ENCODE measurements at places on chromosomes 4 and X.

- DNase-seq, result no peak
Measured at GRCh38 chrX:10636337-10636736, 16.0 kb upstream of the MID1 start.

- DNase-seq, result no peak
Measured at GRCh38 chr4:154590329-154591006, at the start of gene FGA. Gene FGA (minus strand): TSS chr4:154590742. CDS start chr4:154590687, 55 bp downstream.

- no peak for DNase-seq
Measured at GRCh38 chr4:147958057-147958456, 226.2 kb downstream of the ARHGAP10 start.

GRCh38 chrX:129622757-129623301, 31.9 kb downstream of the APLN start:
- DNase-seq, result no peak

DNA sequence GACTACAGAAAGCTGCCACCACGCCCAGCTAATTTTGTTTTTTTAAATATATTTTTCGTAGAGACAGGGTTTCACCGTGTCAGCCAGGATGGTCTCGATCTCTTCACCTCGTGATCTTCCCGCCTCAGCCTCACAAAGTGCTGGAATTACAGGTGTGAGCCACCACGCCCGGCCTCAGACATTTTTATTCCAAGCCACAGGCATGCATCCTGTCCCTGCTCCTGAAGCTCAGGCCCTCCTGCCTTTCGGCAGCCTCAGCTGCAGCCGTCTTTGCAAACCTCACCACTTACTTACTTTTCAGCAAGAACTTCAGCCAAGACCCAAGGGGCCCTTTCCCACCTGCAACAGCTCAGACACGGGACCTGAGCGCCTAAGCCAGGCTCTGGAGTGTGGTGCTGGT, 26.0 kb downstream of the FAM53A start:
- DNase-seq, result no peak

GRCh38 chrX:3449287-3449686, 102.8 kb upstream of the MXRA5 start:
- no peak for DNase-seq

- DNase-seq, result no peak
Measured at GRCh38 chr4:164955107-164955805, 22.2 kb downstream of the TRIM61 start.

Measured in activated gamma-delta T cell treated with anti-CD3 and anti-CD28 coated beads, Interleukin-2, amount 50 U/mL, for 16 hours (primary cell).